ENCODE measurements at places on chromosomes 7 and 10.

DNA sequence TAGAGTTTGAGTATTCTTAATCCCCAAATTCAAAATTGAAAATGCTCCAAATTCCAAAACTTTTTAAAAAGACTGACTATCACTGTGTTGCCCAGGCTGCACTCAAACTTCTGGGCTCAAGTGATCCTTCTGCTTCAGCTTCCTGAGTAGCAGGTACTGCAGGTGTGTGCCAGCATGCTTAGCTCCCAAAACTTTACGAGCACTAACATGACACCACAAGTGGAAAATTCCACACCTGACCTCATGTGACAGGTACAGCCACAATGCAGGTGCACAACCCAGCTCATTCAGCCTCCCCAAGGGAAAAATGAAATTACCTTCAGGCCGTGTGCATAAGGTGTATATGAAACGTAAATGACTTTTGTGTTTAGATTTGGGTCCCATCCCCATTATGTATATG is 16.5 kb downstream of the CDC123 start:
- H3K27me3 ChIP-seq = no peaks in the 10 kb centered on the region
- no peak for DNase-seq
- H3K4me3 ChIP-seq = no peak overlapping the region
- no peak overlapping the region for H3K27ac ChIP-seq
- peaks cover 11% of the 10 kb centered on the region for H3K4me1 ChIP-seq

GRCh38 chr7:123770378-123770777 is 21.6 kb upstream of the WASL start:
- DNase-seq = no peak
- no peak overlapping the region for H3K27ac ChIP-seq
- no peaks in the 10 kb centered on the region for H3K4me1 ChIP-seq

DNA sequence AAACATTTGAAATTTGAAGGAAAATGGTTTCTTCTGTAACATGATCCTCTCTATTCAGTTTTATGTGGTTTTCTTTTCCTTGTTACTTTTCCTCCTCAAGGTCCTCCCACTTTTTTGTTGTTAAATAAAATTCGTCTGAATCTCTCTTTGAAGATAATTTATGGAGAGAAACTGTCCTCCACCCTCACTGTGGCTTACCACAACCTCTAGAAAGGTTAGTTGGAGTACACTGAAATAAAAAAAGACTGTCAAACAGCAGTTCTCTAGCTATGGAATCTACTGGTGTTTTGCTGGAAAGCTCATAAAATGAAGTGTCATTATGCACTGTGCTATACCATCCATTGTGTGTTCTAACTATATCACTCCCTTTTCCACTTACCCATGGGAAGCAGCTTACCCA is 189.4 kb downstream of the HDAC9 start:
- peaks cover 8% of the 10 kb centered on the region for H3K4me1 ChIP-seq
- no peak for DNase-seq
- no peak overlapping the region for H3K4me3 ChIP-seq
- no peaks in the 10 kb centered on the region for H3K27me3 ChIP-seq
- no peak overlapping the region for H3K27ac ChIP-seq
- H3K36me3 ChIP-seq = no peaks in the 10 kb centered on the region

- H3K27ac ChIP-seq = no peak overlapping the region
- no peaks in the 10 kb centered on the region for H3K36me3 ChIP-seq
- peaks cover 21% of the 10 kb centered on the region for H3K4me1 ChIP-seq
These were observed 2.9 kb upstream of the PALD1 start for GRCh38 chr10:70475661-70476060.

DNA sequence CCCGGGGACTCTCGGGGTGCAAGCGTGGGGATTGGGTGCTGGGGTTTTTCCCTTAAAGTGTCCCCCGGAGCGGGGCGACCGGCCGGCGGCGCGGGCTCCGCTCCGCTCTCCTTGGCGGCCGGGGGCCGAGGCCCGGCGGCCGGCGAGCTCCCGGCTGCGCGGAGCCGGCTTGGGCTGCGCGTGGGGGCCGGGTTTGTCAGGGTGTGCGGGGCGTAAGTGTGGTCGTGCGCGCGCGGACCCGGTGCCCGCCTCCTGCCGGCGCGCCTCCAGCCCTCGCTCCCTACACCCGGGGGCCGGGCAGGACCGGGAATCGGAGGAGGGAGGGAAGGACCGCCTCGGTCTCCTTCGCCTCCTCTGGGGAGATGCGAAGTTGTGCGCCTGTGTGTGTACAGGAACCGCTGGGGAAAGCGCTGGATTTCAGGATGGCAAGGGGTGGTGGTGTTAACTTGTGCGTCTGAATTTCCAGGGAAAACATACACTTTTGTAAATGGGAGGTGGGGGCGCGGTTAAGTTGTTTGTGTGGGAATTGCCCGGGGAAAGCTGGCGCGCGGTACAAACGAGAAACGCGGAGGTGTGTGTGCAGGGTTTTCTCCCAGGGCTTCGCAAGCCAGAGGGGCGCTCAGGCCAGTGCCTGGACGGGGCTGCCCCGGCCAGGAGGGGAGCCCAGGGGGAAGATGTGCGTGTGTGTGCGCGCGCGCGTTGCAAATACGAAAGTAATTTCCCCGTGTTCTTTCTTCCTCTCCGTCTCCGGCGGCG is 737 bp downstream of the ZMIZ1 start:
- no peaks in the 10 kb centered on the region for H3K27me3 ChIP-seq
- DNase-seq = no peak
- H3K36me3 ChIP-seq = no peaks in the 10 kb centered on the region
- peak overlapping the region; percentile 87 for H3K27ac ChIP-seq
- peak overlapping the region; percentile 98 for H3K4me3 ChIP-seq

GRCh38 chr7:114944745-114945625 is 23.1 kb downstream of the MDFIC start:
- no peak for DNase-seq
- no peaks in the 10 kb centered on the region for H3K27me3 ChIP-seq
- H3K36me3 ChIP-seq = peaks cover 24% of the 10 kb centered on the region
- H3K4me3 ChIP-seq = peak overlapping the region; percentile 53
- peaks cover 9% of the 10 kb centered on the region for H3K4me1 ChIP-seq

GRCh38 chr10:76695069-76695468 is 942.5 kb downstream of the KCNMA1 start:
- DNase-seq = no peak
- peaks cover 7% of the 10 kb centered on the region for H3K27me3 ChIP-seq
- H3K27ac ChIP-seq = no peak overlapping the region
- no peaks in the 10 kb centered on the region for H3K4me1 ChIP-seq
- H3K4me3 ChIP-seq = no peak overlapping the region

DNA sequence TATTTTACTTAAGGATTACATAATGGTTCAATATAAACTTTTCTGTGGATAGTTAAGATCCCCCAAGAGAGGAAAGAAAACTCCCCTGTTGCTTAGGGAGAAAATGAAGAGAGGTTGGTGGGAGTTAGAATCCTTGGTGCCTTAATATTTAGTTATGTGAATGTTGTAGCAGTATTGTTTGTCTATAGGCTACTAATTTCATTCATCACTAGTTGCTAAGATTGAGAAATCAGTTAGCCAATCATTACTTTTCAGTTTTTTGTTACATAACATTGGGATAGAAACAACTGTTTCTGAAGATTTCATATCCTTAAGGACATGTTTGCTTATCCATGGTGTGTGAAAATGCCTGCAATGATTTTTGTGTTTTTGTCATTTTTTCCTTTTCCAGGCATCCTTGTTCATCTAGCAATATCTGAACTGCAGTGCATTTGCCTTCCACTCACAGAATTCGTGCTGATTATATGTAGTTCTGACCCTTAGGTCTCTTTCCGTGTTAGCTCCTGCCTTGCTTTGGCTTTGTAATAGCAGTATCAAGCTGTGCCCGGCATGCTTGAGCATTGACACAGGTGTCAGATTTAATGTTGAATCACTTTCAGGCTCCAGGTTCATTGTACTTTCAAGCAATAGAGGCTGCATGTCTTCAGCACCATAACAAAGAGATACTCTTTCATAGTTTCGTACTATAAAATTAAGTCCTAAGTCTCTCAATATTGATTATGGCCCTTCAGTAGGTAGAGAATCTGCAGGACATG is 85.0 kb downstream of the PODXL start:
- H3K27ac ChIP-seq = no peak overlapping the region
- DNase-seq = no peak
- H3K36me3 ChIP-seq = peaks cover 38% of the 10 kb centered on the region
- no peaks in the 10 kb centered on the region for H3K4me1 ChIP-seq

DNA sequence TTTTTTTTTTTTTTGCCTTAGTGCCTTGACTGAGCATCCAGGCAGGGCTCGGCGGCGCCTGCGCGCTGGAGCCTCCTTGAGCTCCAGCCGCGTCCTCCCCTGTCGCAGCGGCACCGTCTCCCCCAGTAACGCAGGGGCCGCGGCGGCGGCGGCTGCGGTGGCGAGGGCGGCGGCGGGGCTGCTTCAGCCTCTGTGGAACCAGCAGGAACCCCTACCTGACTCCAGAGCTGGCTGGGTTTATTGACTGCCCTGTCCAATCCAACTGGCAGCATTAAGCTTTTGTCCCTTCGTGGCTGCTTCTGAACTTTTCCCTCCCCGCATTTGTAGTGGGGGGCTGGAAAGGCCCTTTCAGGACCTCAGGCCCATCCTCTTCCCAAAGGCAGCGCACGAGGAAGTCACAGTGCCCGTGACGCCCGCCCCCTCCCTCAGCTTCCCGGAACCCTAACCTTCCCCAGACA is at the start of gene GPR85:
GPR85 (minus strand) TSS at position 397 of the 458 bp plus-strand sequence. CDS start 2,106 bp downstream, outside the sequence.
- peak; percentile 79 for DNase-seq
- peaks cover 8% of the 10 kb centered on the region for H3K27me3 ChIP-seq
- peak within 1 kb of the TSS; percentile 86 for H3K4me3 ChIP-seq
- no peaks in the 10 kb centered on the region for H3K36me3 ChIP-seq
- peak within 1 kb of the TSS; percentile 50 for H3K27ac ChIP-seq

DNA sequence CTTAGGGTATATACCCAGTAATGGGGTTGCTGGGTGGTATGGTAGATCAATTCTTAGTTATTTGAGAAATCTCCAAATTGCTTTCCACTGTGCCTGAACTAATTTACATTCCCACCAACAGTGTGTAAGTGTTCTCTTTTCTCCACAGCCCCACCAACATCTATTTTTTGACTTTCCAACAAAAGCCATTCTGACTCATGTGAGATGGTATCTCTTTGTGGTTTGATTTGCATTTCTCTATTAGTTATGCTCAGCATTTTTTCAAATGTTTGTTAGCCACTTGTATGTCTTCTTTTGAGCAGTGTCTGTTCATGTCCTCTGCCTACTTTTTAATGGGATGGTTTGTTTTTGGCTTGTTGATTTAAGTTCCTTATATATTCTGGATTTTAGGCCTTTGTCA is 66.4 kb downstream of the MGAM2 start:
- H3K4me3 ChIP-seq = no peak overlapping the region
- DNase-seq = no peak
- H3K4me1 ChIP-seq = peaks cover 4% of the 10 kb centered on the region
- H3K27ac ChIP-seq = no peak overlapping the region
- H3K27me3 ChIP-seq = peaks cover 3% of the 10 kb centered on the region

DNA sequence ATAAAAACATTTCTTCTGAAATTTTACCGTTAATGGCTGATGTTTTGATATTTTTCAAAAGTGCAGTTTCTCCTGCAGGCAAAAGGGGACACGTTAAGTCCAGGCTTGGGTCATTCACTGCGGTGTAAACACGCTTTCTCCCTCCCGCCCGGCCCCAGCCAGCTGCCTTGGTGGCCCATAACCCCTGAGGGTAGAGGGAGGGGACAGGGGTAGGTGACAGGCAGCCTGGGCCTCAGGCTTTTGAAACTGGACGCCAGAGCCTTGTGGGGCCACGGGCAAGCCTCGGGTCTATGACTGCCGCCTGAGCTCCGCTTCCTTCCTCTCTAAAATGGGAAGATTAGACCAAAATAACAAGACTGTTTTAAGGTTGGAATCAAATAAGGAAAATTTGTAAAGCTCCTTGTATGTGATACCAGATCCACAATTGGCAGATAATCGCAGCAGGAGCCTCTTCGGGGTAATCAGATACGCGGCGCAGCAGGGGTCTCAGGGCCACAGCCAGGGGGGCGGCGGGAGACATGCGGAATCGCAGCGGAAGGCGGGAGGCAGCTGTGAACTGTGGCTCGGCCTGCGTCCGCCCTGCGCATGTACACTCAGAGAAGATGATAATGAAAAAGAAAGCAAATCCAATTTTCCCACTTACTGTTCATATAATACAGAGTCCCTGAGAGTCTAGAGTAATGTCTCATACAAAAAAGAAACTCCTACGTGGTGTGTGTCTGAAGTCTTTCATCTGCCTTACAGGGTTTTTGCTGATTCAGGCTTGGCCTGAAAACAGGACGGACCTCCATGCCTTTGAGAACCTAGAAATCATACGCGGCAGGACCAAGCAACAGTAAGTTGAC is 138.3 kb downstream of the EGFR start:
- H3K27ac ChIP-seq = peak overlapping the region; percentile 55
- peak overlapping the region; percentile 52 for H3K4me3 ChIP-seq
- peaks cover 15% of the 10 kb centered on the region for H3K4me1 ChIP-seq
- peaks cover 25% of the 10 kb centered on the region for H3K36me3 ChIP-seq
- no peak for DNase-seq

DNA sequence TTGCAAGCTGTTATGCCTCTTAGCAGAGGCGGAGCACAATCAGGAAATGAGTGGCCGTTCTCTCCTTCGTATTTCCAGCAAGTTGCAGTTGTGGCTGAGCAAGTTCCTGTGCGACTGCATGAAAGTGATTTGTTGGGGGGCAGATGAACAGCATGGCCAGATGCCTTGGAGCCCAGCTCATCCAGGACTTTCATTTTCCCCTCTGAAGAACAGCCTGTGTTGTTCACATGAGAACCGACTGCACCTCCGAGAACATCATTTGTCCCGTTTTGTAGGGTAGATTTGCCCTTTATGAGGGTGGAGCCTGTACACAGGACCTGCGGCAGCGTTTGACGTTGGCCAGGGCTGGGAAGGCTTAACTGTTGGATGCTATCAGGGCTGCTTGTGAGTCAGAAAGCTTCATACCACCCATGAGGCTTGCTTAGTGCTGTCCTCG is 4.4 kb downstream of the BAG3 start:
- peak overlapping the region; percentile 70 for H3K27ac ChIP-seq
- H3K4me1 ChIP-seq = peaks cover 41% of the 10 kb centered on the region
- peaks cover 3% of the 10 kb centered on the region for H3K36me3 ChIP-seq
- H3K27me3 ChIP-seq = no peaks in the 10 kb centered on the region

DNA sequence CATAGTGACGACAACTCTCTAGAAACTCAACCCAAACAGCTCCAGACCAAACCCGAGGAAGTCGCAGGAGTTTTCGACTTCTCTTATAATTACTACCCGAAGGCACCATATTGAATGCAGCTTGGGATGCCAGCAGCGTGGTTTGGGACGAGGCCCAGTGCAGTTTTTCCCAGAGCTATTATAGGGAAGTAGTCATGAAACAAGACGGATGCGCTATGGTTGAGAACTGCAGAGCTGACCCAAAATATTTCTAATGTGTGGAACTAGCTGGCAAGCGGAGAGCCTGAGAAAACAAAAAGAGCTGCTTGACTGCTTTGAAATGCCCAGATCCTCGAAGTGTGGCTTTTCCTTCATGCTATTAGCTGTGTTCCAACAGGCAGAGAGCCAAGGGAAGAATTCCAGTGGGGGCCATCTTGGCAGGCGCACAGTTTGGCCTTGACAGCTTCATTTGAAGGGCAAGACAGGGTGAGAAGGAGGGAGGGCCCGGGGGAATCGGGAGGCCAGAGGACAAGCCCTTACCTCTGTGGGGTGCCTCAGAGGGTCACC is 122.7 kb downstream of the CUL2 start:
- peak overlapping the region; percentile 7 for H3K27ac ChIP-seq
- DNase-seq = no peak
- no peaks in the 10 kb centered on the region for H3K36me3 ChIP-seq
- H3K27me3 ChIP-seq = no peaks in the 10 kb centered on the region

- peaks cover 9% of the 10 kb centered on the region for H3K4me1 ChIP-seq
- H3K36me3 ChIP-seq = no peaks in the 10 kb centered on the region
- no peak overlapping the region for H3K27ac ChIP-seq
These were observed 2.4 kb upstream of the CNOT4 start for GRCh38 chr7:135512135-135512887.

- peaks cover 11% of the 10 kb centered on the region for H3K27me3 ChIP-seq
- peak overlapping the region; percentile 99 for H3K4me3 ChIP-seq
- DNase-seq = no peak
- peak overlapping the region; percentile 89 for H3K27ac ChIP-seq
- peaks cover 38% of the 10 kb centered on the region for H3K4me1 ChIP-seq
These were observed 3.8 kb downstream of the CDK6 start for GRCh38 chr7:92832534-92833023.
